CD8-positive, alpha-beta memory T cell (primary cell): ENCODE measurements at places on chromosomes 7 and 10. TPM values are rescaled to one million over a fixed set of nuclear protein-coding genes. Genes with fewer than 3 reads are reported as not detected.

DNA sequence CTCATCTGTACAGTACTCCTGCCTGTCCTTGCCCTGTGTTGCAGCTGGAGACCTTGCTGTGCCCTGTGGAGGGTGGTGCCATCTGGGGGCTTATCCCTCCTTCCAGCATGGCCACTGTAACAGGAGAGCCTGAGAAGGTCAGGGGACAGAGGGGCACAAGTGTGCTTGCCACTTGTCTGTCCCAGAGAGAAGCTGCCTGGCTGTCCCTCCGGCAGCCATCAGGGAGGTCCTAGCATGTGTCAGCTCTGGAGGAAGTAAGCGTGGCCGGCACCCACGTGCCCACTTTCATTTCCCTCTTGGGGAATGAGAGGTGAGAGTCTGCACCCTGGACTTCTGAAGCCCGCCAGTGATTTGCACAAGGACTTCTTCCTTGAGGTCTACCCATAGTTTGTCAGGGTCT lies 97.0 kb upstream of the PPIF start:
- DNase-seq = no peak

DNA sequence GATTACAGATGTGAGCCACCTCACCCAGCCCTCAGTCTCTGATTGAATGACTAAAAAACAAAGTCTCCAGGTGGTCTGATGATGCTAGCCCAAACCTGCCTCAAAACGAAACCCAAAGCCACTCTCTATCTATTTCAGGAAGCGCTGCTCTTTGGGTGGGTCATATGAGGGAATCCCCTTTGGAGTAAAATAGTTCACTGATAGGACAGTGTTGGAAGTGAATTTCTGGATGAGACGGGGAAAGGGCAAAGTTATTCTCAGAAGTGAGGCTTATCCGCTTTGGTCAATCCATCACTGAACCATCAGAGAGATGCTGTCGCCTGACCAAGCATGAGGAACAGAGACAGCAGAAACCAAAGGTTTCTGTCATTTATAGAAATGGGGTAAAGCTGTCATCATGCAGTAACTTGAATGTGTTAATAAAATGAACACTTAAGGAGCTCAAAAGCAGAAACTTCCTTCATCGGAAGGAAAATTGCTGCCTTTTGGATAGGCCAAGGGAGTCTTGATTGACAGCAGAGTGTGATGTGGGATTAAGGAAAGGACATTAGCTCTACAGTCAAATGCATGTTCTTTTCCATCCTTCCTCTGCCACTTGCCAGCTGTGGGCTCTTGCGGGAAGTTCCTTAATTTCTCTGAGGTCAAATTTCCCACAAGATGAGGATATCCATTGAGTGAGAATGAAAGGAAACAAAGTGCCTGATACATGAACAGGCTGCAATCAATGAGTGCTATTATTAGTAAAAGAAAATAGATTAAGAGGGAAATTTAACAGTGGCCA lies 64.9 kb upstream of the C1QL3 start:
- DNase-seq = no peak

DNA sequence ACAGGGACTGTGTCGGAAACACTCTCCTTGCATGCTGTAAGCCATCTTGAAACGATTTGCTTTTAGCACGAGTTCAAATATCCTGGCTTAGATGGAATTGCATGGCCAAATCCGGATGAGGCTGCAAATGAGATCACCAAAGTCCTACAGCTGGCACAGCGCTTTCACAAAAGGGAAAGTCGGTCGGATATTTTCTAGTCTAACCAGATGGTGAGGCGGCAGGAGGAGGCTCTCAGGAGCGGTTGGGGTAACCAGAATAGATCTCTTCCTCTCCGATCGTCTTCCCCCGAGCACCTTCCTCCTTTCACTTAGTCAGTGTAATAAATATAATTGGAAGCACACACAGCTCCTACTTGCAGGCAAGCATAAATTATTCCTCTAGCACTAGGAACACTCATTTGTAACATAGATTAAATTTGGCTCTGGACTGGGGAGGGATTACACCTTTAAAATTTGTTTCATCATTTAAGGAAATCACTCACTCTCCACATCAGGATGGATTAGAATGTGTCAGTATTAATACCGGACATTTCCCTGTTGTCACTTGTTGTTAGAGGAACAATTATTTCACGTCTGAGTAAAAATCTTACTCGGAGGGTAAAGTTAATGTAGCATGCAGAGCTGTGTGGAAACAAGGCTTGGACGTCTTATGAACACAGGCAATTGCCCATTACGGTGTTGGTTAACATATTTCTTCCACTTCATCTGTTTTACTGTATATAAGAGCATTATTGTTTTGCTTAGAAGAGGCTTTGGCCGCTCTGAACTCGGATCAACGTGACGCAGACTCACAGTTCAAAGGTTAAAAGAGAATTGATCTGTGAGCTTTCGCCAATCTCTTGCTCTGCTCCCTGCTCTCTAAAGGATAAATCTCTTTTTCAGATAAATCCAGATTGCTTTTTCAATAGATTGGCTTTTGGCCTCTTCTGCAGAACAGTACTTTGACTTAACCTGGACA lies 857.9 kb downstream of the TYW1 start:
- DNase-seq = no peak

GRCh38 chr10:75265856-75266255 lies 30.1 kb upstream of the COMTD1 start:
- DNase-seq = no peak

TUBAL3 gene
- total RNA-seq = not detected

TMEM130 gene
- not detected for total RNA-seq

SLC35G1 gene
- 4.6 TPM for total RNA-seq

DNA sequence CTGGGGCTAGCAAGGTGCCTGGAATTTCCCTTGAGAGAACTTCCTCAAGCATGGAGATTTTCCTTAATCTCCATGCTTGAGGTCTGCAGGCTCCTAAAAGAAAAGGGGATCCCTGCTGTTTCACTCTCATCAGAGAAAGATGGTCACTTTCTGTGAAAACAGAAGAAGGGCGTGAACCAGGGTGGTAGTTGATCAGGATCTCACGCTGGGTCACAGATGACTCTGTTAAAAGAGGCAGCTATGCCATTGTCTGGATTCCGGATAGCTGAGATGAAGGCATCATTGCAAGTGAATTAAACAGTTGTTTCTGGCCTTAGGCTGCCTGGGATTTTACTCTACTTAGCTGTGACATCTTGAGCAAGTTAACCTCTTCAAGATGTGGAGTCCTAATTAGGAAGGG lies 525.9 kb downstream of the TYW1 start:
- no peak for DNase-seq
